Stimulated activated CD8-positive, alpha-beta memory T cell treated with anti-CD3 and anti-CD28 coated beads, Interleukin-2, amount 100 ng/mL, for 1 hour (primary cell): ENCODE measurements at places on chromosomes 5 and 9.

GRCh38 chr5:115894342-115894741 is 52.6 kb downstream of the AP3S1 start:
- no peak for DNase-seq

DNA sequence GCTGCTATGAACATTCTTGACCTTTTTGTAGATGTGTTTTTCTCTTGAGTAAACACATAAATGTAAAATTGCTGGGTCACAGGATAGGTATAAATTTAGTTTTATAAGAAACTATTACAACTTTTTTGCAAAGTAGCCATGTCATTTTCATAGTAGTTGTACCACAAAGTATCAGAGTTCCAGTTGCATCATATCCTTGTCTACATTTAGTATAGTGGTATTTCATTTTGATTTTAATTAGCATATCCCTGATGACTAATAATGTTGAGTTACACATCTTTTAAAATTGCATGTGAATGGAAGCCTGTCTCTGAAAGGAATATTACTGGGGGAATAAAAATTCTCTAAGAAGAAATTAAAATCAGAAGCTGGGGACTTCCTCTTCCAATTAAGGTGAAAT is 85.4 kb downstream of the TMEM161B start:
- no peak for DNase-seq

GRCh38 chr9:96087669-96088299 is 212.3 kb downstream of the ERCC6L2 start:
- DNase-seq: no peak

- DNase-seq: no peak
Measured at GRCh38 chr9:97756991-97757390, 59.9 kb upstream of the XPA start.

GRCh38 chr9:100525563-100525962 is 52.3 kb upstream of the CAVIN4 start:
- DNase-seq: no peak
